Fibroblast of the conjunctiva (primary cell): ENCODE measurements at places on chromosomes 1 and 21.

- DNase-seq = no peak
Observed at GRCh38 chr21:34282223-34282622, 81.6 kb upstream of the KCNE2 start.

GRCh38 chr1:9078015-9078751 is 8.7 kb upstream of the SLC2A5 start:
- DNase-seq = no peak

DNA sequence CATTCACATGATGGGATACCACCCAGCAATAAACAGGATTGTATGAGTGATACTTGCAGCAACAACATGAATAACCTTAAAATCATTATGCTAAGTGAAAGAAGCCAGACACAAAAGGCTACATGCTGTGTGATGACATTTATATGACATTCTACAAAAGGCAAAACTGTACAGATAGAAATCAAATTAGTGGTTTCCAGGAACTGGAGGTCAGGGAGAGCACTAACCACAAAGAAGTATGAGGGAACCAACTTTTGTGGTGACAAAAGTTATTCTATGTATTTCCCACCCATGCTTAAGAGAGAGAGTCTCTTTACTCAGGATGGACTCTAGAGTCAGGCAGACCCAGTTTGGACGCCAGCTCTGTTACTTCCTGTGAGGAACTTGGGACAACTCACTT is 364.5 kb upstream of the DAB1 start:
- no peak for DNase-seq

DNA sequence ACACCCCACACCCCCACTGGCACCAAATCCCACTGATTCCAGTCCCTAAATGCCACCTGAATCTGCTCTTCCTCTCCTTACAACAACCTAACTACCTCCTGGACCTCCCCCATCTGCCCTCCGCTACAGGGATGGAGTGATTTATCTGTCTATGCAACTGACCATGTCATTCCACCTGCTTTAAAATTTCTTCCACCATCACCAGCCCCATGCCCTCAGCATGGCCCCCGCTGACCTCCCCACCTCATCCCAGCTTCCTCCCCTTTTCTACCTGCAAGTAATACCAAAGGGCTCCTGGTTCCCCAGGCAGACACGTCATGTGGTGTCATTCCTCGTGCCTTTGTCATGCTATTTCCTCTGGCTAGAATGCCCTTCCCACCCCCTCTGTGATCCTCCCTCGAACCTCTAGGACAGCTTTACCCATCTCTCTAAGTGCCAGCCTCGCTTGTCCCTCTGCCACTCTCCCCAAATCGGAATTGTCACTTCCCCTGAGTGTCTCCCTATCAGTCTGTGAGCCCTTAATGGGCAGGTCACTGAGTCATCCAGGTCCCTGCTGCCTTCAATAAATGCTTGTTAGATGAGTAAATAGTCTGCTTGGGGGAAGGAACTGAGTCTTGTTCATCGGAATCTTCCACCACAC is 3.7 kb downstream of the GJB4 start:
- no peak for DNase-seq

GRCh38 chr1:231933711-231934626 is 307.4 kb downstream of the DISC1 start:
- no peak for DNase-seq

DNA sequence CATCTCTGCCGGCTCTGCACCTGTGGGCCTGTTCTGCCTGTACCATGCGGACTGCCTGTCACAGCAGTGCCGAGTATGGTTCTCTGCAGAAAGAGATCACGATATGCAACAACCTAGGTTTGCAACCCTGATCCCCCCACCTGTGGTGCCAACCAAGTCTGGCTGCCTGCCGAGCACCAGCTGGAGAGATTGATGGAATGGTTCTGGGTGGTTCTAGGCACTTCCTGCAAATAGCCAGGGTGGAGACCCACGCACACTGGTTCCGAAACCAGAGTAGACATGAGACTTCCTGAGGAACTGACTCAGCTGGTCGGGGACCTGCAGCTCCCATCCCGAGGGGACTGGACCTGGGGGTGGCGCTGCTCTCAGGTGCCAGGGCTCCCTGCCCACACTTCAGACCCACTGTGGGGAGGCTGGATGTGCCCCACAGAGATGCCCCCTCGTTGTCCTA is 5.4 kb downstream of the TPRG1L start:
- no peak for DNase-seq

GRCh38 chr21:33315946-33316710 is 8.6 kb upstream of the IFNAR1 start:
- no peak for DNase-seq

DNA sequence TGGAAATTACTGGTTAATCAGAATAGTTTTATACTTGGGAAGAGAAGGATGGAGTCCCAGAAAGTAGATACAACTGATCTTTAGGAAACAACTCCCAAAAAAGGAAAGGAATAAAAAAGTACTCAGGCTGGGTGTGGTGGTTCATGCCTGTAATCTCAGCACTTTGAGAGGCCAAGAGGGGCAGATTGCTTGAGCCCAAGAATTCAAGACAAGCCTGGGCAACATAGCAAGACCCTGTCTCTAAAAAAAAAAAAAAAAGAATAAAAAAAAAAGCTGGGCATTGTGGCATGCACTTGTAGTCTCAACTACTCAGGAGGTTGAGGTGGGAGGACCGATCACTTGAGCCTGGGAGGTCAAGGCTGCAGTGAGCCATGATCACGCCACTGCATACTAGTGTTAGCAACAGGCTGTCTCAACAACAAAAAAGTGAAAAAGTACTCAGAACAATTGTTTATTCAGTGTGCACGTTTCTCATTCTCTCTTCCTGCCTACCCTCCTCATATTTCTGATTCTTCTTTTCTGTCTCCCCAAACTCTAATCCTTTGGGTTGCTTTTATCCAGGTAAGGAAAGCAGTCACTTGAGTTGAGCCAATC is 2.2 kb upstream of the DHCR24 start:
- no peak for DNase-seq

DNA sequence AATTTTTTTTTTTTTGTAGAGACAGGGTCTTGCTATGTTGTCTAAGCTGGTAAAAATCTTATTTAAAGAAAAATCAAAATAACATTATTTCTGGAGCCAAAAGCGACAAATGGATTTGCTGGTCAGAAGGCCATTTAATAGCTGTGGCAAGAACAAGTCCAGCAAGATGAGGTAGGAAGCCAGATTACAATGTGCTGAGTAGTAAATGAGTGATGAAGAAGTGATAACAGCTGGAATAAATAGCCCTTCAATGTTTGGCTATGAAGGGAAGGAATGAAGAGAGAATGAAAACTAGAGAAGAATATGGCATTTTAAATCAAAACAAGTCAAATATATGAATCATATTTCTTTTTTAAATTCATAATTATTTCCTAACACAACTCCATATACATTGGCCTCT is 34.5 kb downstream of the SYDE2 start:
- no peak for DNase-seq

- DNase-seq = peak; percentile 27
Observed at GRCh38 chr1:196317535-196318522, 290.4 kb downstream of the KCNT2 start.

DNA sequence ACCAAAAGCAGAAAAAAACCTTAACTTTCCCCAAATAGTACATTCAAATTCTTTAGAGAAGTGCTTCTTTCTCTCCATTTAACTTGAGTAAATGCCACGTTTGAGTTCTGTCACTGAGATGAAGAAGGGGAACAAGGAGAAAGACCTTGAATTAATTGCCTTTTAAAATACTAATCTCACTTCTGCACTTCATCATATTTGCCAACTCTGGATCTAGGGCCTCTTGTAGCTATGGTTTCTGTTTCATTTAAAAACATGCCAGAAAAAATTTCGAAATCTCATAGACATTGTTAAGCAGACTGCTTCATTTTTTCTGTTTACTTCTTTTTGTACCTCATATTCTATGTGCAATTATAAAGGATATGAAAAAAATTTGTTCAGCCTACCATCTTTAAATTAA is 24.6 kb downstream of the MIXL1 start:
- DNase-seq = peak; percentile 30

DNA sequence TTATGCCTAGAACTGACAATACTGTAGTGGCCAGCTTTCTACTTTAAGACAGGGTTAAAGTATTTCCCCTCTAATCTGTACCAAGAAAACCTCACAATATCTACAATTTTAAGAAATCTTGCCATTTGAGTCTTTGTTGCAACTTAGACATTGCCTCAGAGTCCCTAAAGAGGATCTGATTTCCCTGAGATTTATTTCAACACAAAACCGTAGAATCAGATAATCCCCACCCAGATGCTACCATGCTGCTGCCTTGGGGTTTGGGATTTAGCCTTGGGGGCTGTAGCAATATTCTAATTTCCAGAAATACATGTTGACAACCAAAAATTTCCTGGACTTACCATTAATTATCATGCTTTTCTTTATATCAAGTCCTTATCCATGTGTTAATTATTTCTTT is 50.3 kb upstream of the DENND1B start:
- no peak for DNase-seq

DNA sequence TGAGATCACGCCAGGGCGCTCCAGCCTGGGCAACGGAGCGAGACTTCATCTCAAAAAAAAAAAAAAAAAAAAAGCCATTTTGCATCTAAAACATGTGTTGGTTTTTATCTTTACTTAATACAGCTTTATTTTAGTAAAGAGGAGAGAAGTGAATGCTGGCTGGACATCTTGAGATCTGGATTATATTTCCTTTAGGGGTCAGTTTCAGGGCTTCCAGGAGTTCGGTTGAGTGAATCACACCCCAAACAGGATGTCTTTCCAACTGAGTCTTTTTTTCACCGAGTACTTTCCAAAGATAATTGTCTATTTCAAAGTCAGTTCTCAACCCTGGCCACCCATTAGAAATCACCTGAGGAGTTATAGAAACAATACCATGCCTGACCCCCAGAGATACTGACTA is 16.6 kb upstream of the IPP start:
- peak; percentile 49 for DNase-seq

DNA sequence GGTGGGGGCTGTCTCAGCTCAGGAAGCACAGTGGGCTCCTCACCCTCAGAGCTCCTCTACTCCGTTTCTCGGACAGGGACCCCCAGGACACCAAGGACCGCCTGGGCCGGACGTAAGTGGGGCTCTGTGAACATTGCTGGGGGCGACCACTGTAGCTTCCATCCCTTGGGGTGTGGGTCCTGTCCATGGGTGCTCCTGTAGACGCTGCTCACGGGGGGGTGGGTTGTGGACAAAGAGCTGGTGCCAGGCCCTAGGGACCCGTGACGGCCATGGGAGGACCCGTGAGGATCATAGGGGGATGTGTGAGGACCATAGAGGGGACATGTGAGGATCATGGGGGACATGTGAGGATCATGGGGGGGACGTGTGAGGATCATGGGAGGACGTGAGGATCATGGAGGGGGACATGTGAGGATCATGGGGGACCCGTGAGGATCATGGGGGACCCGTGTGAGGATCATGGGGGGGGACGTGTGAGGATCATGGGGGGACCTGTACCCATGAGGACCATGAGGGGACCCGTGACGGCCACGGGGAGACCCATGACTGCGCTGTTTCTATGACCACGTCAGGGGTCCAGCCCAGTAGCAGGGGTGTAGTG is 18.1 kb downstream of the COL6A1 start:
- no peak for DNase-seq

- no peak for DNase-seq
Observed at GRCh38 chr1:44590475-44590874, 83.8 kb downstream of the TMEM53 start.

DNA sequence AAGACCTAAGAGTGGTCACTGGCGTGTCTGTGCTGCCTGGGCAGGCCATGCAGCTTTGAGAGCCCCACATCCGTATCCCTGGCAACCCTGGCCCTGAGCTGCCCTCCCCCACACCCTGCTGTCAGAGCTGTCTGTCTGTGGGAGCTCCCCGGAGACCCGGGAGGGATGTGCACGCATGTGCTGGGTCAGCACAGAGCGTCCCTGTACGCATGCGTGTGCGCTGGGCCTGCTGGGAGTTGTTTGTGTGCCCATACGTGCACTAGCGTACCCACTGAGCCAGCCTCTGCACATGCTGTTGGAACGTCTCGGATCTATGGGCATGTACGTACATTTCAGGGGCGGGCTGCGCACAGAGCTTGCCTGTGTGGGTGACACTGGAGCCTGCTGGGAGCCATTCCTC is 89.3 kb downstream of the EPHB2 start:
- DNase-seq = no peak

DNA sequence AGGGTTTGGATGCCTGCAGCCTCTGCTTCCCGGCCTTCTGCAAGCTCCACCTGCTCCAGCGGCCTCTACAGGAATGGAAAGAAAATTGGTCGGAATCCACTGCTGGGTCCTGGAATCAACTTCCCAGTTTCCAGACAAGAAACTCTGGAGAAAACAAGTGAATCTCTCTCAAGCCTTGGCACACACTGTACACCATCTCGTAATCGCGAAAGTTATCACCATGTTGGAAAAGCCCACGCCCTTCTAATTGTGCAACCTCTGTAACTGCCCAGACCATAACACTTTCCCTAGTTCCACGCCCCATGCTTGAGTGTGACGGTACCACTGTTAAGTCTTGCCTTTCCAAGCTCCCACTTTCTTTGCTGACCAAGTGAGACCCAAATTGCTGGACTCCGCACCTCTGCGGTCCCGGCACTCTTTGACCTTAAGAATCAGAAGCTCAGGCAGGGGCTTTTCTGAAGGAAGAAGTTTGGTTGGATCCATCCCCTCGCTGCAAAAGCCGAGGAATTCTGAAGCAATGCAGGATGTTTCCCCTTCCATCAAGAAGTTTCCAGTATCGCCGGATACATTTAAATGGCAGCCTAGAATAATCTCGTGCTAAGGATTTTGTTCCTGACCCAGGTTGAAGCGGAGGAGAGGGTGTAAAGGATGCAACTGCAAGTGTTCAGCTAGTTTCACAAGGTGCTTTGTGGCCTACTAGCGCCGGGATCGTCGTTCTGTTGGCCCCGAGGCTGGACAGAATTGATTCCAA is 6.2 kb downstream of the NR5A2 start:
- DNase-seq = no peak

- DNase-seq = no peak
Observed at GRCh38 chr1:38291906-38292521, 245.4 kb upstream of the POU3F1 start.
